ENCODE measurements at places on chromosomes 6 and 20.

GRCh38 chr20:11912659-11913415 is 4.9 kb upstream of the BTBD3 start:
- no peak for DNase-seq

- no peak for DNase-seq
These were observed 611 bp upstream of the TMEM217 start for GRCh38 chr6:37258405-37259105.

DNA sequence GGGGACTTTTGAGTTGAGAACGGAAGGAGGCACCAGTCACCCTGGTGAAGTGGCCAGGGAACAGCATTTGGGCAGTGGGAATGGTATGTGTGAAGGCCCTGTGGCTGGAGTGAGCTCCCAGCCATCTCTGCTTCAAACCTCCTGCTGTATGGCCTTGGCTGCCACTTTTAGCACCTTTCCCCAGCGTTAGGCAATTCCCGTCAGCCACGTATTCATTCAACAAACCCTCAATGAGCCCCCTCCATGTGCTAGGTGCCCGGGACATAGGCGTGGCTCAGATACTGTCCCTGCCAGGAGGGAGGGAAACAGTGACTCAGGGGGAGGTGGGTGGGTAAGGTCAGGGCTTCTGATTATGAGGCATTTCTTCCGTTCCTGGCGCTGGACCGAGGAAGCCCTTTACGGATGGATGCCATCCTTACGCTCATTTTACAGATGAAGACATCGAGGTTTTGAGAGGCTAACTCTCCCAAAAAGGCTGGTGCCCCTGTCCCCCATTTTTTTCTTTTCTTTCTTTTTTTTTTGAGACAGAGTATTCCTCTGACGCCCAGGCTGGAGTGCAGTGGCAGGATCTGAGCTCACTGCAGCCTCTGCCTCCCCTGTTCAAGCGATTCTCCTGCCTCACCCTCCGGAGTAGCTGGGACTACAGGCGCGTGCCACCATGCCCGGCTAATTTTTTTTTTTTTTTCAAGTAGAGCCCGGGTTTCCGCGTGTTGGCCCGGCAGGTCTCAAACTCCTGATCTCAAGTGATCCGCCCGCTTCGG is 37.5 kb downstream of the SRC start:
- DNase-seq: no peak

GRCh38 chr6:123091091-123091895 is 95.3 kb downstream of the CLVS2 start:
- DNase-seq: no peak

DNA sequence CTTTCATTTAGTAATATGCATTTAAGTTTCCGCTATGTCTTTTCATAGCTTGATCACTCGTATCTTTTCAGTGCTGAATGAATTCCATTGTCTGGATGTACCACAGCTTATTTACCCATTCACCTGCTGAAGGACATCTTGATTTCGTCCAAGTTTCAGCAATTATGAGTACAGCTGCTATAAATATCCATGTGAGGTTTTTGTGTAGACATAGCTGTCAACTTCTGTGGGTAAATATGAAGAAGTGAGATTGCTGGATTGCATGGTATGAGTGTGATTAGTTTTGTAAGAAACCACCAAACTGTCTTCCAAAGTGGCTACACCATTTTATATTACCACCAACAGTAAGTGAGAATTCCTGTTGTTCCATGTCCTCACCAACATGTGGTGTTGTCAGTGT is 79.2 kb upstream of the STMND1 start:
- no peak for DNase-seq

DNA sequence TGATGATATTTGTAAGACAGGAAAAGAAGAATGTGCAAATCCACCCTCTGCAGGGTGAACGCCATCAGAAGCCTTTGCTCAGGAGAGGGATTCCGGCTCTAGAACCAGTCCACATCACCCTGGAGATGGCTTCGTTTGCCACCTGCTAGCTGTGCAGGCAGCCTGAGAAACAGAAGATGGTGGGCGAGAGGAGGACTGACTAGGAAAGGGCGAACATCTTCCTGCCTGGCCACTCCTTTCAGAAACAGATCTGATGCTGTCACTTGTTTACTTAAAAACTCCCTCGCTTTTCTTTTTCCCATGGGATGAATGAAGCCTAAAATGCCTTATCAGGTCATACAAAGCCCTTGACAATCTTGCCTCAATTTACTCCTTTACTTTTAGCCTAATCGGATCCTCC is 1.2 kb downstream of the PTPRA start:
- no peak for DNase-seq

DNA sequence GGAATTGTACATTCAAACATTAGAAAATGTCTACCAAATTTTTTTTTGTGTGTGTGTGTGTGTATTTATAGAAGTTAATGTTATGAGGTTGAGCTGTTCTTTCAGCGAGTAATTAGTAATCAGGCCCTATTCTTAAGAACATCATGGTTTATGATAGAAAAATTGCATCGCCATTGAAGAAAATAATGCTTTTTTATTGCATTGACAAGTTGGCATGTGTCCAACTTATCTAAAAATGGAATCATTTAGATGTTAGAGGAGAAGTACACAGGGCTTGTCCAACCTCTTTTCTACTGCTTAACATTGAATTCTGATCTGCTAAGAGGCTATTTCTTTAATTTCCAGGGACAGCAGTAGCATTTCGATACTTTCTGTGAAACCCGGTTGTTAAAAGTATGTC is 61.6 kb upstream of the ADGRG6 start:
- DNase-seq: no peak

GRCh38 chr6:154543628-154544027 is 33.1 kb upstream of the CNKSR3 start:
- no peak for DNase-seq

- DNase-seq: no peak
These were observed 13.6 kb downstream of the LRRC73 start for GRCh38 chr6:43496370-43497128.

DNA sequence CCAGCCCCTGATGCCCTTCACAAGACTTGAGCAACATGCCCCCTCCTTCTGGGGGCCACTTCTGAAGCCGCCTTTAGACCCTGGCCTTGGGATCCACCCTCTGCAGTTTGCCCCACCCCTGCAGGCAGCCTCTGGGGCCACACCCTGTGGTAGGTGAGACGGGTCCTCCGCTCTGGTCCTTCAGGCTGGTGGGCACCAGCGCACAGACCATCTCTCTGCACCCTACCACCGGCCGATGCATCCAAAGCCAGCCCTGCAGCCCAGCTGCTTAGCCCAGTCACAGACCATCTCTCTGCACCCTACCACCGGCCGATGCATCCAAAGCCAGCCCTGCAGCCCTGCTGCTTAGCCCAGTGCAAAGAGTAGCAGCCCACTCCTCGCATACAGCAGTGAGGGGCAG is 159.3 kb upstream of the ECI2 start:
- no peak for DNase-seq

DNA sequence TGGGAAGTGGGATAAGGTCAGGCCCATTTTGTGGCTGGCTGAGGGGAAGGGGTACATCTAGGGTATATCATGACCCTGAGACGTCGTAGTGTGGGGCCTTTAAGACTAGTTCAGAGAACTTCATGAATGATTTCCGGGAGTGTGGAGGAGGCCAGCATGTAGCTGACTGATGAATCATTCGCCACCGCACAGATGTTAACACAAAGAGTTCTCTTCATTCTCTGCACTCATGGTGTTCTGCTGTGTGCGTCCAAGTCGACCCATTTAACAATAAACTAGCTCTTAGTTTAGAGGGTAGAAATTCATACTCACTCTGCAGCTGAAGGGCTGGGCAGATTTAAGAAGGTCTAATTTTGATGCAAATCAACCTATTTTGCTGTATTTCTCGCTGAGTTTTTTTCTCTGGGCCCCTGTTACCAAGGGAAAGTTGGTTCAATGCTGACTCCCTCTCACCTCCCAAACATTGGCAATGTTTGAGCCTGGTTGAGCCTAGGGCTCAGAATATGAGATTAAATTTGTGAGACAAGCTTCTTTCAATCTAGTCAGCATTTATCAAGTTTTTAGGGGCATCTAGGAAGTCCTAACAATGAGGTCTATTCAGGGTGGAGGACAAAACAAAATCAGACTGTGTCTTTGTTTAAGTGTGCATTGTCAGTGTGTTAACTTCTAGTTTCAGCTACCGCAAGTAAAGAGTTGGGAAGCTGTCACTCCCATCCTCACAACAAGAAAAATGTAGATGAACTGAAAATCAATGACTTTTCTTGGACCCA is 106.8 kb upstream of the CBLN4 start:
- no peak for DNase-seq

DNA sequence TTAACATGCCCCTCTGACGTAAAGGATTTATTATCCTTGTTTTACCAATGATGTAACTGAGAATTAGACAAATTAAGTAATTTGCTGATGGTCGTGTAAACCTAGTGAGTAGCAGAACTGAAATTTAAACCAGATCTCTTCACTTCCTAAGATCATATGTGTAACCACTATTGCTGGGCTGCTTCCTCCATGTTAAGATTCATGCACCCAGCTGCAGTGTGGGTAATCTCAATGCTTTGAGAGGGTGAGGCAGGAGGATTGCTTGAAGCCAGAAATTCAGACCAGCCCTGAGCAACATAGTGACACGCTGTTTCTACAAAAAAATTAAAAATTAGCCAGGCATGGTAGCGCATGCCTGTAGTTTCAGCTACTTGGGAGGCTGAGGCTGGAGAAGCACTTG is 97.9 kb downstream of the L3MBTL3 start:
- DNase-seq: no peak

- DNase-seq: no peak
These were observed 15.3 kb downstream of the PRL start for GRCh38 chr6:22281341-22282085.

DNA sequence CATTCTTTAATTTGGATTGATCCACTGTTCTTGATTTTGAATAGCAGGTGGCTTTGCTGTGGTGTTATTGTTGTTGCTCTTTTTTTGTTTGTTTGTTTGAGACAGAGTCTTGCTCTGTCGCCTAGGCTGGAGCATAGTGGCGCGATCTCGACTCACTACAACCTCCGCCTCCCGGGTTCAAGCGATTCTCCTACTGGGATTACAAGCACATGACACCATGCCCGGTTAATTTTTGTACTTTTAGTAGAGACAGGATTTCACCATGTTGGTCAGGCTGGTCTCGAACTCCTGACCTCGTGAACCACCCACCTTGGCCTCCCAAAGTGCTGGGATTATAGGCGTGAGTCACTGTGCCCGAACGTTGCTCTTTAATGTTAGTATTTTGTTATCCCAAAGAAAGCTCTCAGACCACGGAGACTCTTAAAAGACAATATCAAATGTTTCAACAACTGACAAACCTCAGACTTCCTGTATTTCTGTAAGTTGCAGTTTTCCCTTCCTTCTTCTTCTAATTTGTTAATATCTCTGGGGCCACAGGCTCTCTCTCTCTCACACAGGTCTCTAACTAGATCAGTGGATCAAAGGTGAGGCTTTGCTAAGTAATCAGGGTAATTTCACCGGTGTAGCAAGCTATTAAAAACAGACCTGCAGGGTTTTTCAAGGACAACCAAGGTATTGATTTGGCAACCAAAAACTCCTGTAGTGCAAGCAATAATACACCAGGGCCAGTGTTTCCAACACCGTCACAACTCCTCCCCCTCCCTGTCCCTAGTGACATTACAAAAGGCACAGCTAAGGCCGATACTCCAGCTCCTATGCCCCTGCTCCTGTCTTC is 48.8 kb upstream of the ZNF217 start:
- DNase-seq: peak; percentile 14

DNA sequence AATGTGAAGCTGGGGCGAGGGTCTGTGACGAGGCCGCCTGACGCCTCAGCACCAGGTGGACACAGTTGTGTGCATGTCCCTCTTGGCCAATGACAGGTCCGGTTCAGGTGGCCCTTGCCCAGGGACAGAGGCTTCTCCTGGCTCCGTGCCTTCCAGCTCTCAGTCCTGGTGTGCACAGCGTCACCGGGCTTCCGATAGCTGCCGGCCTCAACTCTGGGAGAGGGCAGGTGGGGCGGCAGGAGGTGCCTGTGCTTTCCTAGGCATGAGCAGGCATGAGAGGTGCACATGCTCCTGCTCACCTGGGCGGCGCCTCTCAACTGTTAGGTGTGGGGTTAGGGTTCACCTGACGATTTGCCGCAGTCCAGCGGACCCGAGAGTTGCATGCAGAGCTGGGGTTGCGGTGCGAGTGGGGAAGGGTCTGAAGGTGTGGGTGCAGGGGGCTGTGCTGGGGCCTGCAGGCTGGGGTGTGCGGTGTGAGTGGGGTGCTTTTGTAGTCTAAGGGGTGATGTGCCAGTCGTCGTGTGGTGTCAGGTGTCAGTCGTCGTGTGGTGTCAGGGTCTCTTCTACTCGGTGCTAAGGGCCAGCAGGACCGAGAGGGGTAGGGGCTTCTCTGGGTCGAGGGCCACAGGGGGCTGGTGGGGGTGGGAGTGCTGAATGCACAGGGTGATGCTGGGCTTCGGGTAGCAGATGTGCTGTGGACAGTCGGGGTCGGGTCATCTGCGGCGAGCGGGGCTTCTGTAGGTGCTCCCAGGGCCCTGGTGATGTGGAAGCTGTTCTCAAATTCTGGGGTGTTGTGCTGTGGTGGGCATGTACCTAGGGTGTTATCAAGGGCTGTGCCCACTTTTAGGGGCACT is 3.8 kb upstream of the SOX18 start:
- no peak for DNase-seq

DNA sequence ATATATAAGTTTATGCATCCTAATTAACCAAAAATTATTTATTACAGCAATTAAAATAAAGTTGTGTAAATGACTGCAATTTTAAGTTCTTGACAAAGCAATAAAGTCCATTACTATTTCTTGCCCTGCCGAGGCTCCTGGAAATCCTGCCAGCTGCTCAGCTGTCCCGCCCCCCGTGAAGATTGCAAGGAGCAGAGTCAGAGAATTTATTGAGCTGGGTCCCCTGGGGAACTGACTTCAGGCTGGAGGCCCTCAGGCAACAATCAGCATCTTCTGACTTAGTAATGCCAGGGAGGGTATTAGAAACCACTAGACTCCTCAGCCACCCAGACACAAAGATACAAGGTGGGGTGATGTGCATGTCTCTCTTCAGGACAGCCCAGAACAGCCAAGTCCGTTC is 92.3 kb downstream of the EDN3 start:
- DNase-seq: no peak

GRCh38 chr6:92052513-92052912 is 1366.8 kb downstream of the EPHA7 start:
- no peak for DNase-seq

DNA sequence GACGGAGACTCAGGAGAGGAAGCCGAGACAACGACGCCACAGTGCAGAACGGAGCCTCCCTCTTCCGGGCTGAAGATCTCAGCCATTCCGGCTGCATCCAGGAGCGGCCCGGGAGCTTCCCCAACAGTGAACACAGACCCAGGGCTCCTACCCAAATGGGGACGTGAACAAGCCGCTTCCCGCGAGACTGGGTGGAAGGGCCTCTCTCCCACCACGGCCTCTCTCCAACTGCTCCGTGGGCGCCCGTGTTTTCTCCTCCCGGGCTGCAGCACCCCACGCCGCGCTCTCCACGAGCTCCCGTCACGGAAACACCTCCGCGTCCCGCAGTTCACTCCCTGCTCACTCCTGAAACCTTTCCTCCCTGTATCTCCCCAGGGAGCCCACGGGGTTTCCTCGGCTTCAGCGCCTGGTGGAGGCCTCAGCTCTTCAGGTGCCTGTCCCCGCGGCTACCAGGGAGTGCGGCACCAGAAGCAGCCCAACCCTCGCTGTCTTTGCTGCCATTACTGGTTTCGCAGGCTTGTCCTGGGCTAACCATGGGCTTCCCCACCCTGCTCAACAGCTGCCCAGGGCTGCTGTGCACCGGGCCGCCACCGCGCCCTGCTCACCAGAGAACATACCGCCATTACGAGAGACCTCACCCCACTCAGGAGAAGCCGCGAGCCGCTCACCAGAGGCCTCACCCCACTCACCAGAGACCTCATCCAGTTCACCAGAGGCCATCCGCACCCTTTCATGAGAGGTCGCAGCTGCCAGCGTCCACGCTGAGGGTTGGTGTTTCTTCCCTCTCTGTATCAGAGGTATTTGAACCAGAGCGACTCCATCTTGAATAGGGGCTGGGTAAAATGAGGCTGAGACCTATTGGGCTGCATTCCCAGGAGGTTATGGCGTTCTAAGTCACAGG is 922.8 kb downstream of the QKI start:
- no peak for DNase-seq
